ENCODE measurements at places on chromosomes 12 and 14. TPM values are rescaled to one million over a fixed set of nuclear protein-coding genes. Genes with fewer than 3 reads are reported as not detected.

- no peak for DNase-seq
These were observed 7.3 kb upstream of the RIN3 start for GRCh38 chr14:92506231-92506630.

DNA sequence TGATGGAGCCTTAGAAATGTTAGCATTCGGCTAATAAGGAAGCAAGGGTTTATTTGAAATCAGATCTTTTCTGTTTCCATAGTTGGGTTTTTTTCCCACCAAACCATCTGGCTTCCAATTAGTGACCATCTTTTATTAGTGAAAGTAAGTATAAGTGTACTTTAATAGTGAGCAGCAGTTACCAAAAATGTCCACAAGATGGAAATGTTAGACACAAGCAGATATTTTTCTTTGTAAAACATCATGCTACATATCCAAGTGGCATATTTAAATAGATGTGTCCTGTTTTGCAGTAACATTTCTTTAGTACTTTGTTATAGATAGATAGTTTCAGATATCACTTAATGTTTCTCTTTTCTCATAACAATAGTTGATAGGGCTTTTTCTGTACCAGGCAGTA, 28.8 kb downstream of the YEATS4 start:
- peak; percentile 66 for DNase-seq

GRCh38 chr12:52209321-52209720, 17.5 kb upstream of the KRT80 start:
- no peak for DNase-seq

- peak; percentile 89 for DNase-seq
These were observed 24.3 kb upstream of the PLEKHD1 start for GRCh38 chr14:69460093-69460701.

DNA sequence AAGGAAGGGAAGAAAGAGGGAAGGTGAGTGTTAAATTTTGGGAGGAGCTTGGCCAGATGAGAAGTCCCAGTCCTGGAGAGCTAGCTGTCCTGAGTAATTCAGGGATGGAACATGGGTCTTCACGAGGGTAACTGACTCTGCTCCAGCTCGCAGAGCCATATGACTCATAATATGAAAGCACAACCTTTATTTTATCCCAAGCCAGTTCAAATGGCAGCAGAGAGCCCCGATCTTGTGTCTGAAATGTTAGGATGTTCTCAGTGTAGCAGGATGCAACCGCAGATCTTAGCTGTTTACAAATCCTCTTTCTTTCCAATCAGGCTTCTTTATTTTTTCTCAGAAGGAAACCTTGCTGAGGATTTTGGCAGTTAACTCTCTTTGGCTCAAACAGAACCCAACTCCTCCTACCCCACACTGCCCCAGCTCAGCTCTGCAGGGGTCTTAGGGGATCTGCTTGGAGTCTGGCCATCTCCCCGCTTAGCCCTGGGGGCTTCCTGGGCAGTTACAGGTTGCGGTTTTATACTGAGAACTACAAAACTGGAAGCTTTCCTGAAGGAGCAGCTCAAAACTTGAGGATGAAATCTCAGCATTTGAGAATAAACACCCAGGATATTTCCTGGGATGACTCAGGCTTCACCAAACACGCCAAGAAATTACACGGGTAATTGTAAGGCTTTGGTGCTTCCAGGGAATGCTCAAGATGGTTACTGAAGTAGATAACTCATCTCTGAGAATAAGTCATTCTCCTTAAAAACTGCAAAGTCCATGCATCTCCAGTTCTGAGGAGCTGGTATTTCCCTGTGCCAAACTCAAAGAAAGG, 92.5 kb downstream of the VCPKMT start:
- DNase-seq: peak; percentile 79

- DNase-seq: peak; percentile 90
These were observed 332.3 kb downstream of the ZFP36L1 start for GRCh38 chr14:68460541-68460940.

DNA sequence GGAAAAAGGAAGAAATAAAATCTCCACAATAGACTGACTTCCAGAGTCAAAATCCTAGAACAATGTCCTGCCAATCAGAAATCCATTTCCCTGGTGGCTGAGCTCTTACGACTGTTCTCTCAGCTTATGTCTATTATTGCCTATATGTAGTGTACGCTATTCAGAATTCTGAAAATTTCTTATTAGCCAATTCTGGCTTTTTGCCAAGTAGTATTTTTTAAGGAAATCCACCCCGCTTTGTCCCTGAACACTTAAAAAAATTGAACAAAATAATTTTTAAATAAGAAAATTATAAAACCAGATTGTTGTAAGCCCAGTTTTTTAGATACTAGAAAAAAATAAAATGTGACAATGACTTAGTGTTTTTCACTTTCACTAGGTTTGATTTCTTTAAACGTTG, 143.0 kb downstream of the KCNA5 start:
- DNase-seq: no peak

- peak; percentile 73 for DNase-seq
These were observed 26.3 kb downstream of the RIN3 start for GRCh38 chr14:92539875-92540274.

DNA sequence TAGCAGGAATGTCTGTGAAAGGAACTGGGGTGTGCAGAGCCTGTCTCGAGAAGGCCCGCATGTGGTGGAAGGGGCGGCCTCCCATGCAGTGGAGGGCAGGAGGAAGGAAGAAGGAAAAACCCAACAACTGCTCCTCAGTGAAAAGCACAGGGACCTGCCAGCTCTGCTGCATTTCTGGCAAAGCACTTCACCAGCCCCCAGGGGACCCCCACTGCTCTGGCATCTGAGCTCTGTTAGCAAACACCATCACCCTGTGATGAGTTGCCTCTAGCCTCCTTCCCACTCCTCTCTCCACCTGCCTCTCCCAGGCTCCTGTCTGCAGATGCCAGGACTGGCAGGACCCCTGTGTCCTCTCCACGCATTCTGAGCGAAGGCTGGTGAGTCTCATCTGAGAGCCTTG, 69.0 kb upstream of the DDX11 start:
- DNase-seq: no peak

DNA sequence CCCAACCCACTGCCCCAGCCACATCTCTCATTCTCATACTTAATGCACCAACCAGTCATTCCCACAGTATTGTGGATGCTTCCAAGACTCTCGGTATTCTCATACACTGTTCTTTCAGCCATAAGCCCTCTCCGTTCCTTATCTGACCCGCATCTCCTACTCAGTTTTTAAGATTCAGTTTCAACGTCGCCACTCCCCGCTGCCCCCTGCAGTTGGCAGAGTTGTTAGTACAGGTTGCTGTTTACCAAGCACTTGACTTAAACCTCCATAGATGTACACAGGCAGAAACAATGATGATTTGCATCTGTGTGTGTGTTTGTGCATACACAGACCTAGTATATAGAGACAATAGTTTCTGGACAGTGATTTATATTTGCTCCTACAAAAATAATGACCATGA, 40.2 kb downstream of the PAH start:
- DNase-seq: no peak

GRCh38 chr14:94864387-94865195, 94.7 kb upstream of the GSC start:
- peak; percentile 30 for DNase-seq

- no peak for DNase-seq
These were observed 2.8 kb downstream of the LBHD2 start for GRCh38 chr14:103086771-103087342.

- no peak for DNase-seq
These were observed 165.1 kb downstream of the NUBPL start for GRCh38 chr14:31726337-31726736.

- peak; percentile 47 for DNase-seq
These were observed 33.6 kb upstream of the HNF1A start for GRCh38 chr12:120944645-120945217.

DNA sequence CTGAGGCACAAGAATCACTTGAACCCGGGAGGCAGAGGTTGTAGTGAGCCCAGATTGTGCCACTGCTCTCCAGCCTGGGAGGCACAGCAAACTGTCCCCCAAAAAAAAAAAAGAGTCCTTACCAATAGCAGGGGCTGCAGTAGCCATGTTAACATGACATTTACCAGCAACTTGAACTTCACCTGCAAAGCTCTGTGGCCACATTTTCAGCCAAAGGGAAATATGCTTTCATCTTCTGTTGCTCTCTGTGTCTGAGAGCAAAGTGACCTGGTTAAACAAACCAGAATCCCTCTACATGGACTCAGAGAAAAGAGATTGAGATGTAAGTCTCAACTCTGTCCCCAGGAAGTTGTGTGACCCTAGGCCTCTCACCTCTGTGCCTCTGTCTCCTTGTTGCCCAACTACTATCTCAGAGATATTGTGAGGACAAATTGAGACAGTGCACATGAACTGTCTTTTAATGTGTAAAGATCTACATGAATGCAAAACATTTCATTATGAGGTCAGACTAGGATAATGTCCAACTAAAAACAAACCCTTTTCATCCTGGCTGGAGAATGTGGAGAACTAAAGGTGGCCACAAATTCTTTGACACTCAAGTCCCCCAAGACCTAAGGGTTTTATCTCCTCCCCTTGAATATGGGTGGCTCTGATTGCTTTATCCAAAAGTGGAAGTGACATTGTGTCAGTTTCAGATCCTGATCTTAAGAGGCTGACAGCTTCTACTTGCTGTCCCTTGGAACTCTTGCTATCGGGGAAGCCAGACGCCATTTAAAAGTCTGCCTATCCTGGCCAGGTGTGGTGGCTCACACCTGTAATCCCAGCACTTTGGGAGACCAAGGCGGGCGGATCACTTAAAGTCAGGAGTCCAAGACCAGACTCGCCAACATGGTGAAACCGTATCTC, 24.7 kb upstream of the P2RX4 start:
- DNase-seq: peak; percentile 34

DNA sequence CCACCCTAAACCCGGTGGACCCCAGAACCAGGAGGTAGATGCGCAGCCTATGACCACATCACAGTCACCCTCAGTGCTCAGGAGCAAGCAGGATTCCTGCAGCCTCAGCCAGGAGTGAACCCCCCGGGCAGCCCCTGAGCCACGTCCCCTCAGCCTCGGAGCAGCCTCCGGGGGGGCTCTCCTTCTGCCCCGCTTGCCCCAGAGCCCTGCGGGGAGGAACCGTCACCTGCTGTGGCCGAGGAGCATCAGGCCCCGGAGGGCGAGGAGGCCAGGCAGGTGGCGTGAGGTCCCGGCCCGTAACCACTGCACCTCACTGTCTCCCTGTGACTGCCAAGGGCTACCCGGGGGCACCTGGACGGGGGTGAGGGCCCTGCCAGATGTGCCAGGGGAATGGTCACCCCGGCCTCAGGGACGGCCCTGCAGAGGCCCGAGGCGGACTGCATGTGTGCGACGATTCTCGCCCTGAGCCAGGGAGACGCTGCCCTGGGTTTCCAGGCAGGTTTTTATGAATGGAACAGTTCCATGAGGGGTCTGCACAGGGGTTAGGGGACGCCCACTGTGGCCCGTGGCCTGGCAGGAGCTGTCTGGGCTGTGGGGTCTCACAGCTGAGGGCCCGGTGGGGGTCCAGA, 58.6 kb downstream of the FBRSL1 start:
- DNase-seq: no peak

DNA sequence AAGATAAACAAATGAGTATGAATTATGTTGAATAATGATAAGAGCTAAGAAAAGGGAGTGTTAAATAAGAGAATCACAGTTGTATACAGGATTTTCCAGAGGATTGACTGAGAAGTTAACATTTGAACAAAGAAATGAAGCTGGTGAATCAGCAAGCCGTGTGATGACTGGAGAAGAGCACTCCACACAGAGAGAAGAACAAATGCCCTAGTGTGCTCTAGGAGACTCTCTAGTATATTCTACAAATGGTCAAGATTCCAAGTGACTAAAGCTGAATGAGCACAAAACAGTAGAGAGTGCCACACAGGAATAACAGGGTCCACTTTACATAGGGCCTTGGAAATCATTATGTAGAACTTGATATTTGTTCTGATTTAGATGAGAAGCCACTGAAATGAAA, 587.1 kb upstream of the ATXN7L3B start:
- DNase-seq: no peak

PAH gene
- 0.22 TPM for total RNA-seq

MYL2 gene
- 113 TPM for total RNA-seq
